Coronary artery (tissue), 2 donors: ENCODE measurements at places on chromosomes 4 and X.

GRCh38 chr4:79170077-79170476 lies 155.8 kb downstream of the NAA11 start:
- DNase-seq = no peak

DNA sequence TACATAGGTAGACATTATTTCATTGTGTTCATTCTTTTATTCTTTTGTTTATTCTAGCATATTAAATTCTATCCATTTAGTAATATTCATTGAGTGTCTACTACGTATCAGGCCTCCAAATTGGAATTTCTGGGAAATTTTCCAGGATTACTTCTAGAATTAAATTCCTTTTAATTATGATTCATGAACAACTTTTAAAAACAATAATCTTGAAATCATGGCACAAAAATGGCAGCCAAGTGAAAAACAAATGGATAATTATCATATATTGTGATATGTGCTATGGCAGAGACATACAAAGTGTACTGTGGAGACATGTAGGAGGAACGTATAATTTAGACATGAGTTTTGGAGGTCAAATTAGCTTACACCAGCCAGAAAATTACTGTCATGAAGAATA lies 868.5 kb downstream of the FAT4 start:
- no peak for DNase-seq

- DNase-seq = no peak
Observed at GRCh38 chrX:96314985-96315384, 369.7 kb upstream of the DIAPH2 start.

DNA sequence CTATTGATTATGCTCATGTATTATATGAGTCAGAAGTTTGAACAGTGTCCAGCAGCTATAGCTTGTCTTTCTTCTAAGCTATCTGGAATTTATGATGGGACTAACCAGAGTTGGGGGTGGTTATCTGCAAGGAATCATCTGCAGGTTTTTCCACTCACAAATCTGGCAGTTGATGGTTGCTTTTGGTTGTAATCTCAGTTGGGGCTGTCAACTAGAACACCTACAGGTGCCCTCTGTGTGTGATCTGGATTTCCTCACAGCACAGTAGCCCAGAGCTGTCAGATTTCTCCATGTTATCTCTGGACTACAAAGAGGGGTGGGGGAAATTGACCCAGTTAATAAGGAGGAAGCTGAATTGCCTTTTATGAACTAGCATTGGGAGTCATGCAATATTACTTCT lies 51.4 kb upstream of the MAP9 start:
- no peak for DNase-seq

GRCh38 chr4:150323406-150324325 lies 245.4 kb downstream of the DCLK2 start:
- no peak for DNase-seq

DNA sequence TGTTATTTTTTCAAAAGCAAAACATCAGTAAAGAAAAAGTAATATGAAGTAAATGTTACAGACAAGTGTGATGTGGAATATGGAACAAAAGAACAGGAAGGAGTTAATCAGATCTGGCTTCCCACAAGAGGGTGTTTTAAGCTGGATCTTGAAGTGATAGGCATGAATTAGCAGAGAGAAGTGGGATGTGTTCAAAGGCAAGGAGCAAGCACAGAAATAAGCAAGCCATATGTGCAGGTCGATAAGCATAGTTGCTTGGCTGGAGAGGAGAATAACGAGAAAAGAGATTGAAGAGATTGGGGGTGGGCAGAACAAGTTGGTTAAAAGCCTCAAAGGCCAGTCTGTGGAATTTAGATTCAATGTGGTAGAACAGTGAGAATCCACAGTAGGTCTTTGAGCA lies 60.9 kb upstream of the PRPS1 start:
- DNase-seq = no peak

GRCh38 chr4:92252846-92253245 lies 50.9 kb upstream of the GRID2 start:
- DNase-seq = no peak

DNA sequence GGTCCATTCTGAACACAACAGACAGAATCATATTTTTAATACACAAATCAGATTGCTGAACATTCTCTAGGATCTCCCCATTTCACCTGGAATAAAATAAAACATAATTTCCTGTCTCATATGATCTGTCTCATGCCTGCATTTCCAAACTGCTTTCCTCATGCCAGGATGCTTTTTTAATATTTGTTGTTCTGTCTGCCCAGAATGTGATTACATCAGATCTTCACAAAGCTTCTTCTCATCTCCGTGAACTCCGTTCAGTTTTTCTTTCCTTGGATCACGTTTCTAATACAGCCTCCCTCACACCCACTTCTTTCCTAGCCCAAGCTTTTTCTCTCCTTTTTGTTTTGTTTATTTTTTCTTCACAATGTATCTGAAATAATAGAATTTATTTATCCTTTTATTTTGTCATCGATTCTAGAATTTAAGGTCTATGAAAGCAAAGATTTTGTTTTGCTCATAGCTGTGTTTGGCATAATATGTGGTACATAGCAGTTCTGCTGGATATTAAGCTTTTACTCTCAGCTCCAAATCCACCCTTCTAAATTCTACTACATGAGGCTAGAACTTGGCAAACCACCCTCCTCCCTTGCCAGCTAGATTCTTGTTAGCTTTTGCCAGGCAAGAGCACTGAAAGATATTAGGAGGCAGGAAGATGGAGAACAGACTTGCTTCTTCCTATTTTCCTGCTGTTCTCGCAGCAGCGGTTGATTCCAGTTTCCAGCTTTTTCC lies 165.5 kb upstream of the SLIT2 start:
- DNase-seq = no peak

- no peak for DNase-seq
Observed at GRCh38 chr4:127525608-127526007, 107.1 kb upstream of the INTU start.

GRCh38 chr4:106507440-106507839 lies 138.9 kb upstream of the GIMD1 start:
- DNase-seq = no peak

GRCh38 chr4:37452952-37453280 lies 208.4 kb downstream of the NWD2 start:
- DNase-seq = no peak

DNA sequence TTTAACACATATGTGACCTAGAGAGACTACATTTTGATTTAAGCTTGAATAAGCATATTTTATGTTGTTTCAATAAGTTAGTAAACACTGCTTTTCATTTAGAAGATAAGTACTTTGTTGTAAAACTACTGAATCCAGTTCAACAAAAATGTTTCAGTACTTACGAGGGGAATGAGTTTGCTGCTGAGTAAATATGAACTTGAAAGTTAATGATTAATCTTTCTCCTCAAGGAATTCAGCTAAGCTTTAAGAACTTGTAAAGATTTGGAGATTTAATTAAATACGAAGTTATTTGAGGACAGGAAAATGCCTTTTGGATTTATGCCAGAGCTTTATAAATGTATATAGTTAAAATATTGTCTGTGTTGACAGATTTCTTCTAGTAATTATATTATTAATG lies 933.0 kb upstream of the LCORL start:
- no peak for DNase-seq

- DNase-seq = no peak
Observed at GRCh38 chrX:79412166-79412565, 45.0 kb upstream of the ITM2A start.

DNA sequence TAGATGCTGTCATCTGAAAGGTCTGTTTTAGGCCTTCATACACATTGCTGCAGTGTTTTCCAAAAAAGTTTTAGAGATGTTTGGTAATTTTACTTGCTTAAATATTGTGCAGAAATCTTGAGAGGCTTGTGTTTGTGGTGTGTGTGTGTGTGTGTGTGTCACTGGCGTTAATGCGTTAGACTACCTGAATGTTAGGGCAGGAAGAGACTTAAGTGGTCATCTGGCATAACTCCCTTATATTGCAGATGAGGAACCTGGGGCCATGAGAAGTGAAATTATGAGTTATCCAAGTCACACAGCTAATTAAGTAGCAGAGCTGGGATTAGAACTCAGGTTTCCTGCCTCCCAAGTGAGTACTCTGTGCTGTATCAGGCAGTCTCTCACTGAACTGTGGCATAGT lies 1.4 kb downstream of the LSM6 start:
- no peak for DNase-seq

DNA sequence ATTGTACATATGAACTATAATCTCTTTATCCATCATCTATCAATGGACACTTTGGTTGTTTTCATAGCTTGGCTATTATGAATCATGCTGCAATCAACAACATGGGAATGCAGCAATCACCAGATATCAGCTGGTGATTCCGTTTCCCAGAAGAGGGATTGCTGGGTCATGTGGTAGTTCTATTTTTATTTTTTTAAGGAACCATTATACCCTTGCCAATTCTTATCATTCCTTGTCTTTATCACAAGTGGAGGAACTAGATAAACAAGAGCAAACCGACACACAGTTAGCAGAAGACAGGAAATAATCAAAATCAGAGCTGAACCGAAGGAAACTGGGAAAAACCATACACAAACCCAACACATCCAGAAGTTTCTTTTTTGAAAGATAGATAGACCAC lies 14.5 kb upstream of the LNX1 start:
- DNase-seq = no peak

DNA sequence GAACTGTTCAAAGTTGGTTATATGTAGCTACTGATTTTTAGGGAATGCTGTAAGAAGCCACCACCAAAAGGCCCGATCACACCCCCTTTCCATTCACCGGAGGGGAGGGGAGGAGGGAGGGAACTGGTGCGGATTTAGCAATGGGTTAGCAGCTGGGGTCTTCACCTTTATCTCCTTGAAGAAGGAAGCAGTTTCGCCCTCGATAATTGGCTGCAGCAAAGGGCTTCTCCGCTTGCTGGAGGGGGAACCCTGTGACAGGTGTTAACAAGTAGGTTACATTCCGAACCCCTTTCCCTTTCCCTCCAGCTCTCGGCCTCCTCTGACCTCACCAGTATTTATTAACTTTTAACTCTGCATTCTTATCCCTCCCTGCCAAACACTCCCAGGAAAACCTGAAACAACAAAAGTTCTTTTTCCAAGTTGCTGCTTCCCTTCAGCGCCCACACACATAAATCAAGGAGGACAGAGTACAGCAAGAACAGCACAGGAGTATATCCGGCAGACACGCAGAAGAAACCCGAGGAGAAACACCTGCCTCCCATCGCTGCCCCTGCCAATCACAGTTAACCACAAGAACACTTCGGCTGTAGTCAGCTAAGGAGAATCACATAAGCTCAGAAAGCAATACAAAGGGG lies 39.8 kb upstream of the NAP1L5 start:
- peak; percentile 65 for DNase-seq

- DNase-seq = no peak
Observed at GRCh38 chrX:133645977-133646718, 230.9 kb upstream of the GPC4 start.
